Ureter (tissue), 1 donor: ENCODE measurements at places on chromosomes 5 and 9. TPM values are rescaled to one million over a fixed set of nuclear protein-coding genes. Genes with fewer than 3 reads are reported as not detected.

GRCh38 chr5:160556846-160557245 lies 135.2 kb downstream of the PTTG1 start:
- no peak for DNase-seq

GRCh38 chr5:72849546-72849945 lies 33.1 kb downstream of the TNPO1 start:
- no peak for DNase-seq

DNA sequence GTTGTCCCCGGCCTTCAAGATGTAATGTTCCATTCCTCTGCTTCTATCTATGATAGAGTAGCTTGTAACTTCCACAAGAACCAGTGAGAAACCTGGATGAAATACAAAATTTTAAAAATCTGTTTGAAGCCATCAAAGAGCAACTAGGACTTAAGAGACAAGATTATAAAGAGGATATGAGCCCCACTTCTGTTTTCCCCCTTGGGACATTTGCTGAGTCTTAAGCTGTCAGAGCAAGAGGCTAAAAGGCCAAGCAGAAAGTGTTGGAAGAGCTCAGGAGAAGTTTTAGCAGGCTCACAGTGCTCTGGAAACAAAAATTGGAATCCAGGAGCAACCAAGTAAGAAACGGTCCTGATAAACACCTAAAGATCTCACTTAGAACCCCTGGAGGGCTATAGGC lies 76.1 kb downstream of the ADRB2 start:
- DNase-seq: no peak

Gene IL5
- total RNA-seq: not detected

DNA sequence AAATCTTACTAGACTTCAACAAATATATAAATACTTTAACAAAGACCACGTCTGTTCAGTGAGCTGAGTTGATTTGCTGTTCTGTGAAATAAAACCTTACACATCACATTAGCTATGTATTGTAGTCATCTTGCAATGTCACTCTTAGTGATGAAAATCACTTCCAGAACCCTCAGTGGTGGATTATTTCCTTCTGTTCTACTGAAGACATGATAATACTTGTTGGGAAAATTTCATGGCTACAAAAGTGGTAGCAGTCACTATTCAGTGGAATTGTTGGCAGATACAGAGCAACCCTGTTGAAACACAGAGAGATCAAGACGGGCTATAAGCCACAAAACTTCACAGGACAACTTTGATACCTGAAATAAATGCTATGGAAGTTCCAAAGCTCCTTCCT lies 26.7 kb upstream of the FAM169A start:
- no peak for DNase-seq

Gene CTNND2
- total RNA-seq: 8.0 TPM

Gene PPP3R2
- not detected for total RNA-seq

Gene SPINK5
- total RNA-seq: 3.2 TPM

DNA sequence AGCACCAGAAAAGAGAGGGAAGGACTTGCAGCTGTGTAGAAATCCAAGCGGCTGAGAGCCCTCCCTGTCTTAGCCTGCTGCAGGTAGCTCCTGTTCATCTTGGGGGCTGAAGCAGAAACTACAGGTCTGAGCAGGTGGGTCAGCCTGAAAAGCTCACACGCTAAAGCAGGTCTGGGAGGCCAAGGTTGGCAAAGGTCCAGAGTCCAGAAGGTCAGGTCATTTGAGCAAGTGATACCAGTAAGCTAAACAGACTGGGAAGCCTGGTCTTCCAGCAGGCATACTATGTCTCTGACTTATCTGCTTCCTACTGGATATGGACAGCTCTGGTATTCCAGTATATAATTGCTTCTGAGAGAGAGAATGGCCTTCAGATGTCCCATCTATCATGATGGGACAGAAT lies 26.2 kb downstream of the PTCD2 start:
- no peak for DNase-seq

Gene PRDM9
- total RNA-seq: not detected

- DNase-seq: no peak
These were observed 520.0 kb upstream of the CLINT1 start for GRCh38 chr5:158378931-158379330.

Gene GLT6D1
- total RNA-seq: not detected

- DNase-seq: no peak
These were observed 277.9 kb upstream of the CDH9 start for GRCh38 chr5:27316271-27316650.

- no peak for DNase-seq
These were observed 736.3 kb downstream of the TAF11L14 start for GRCh38 chr5:18370531-18370930.

DNA sequence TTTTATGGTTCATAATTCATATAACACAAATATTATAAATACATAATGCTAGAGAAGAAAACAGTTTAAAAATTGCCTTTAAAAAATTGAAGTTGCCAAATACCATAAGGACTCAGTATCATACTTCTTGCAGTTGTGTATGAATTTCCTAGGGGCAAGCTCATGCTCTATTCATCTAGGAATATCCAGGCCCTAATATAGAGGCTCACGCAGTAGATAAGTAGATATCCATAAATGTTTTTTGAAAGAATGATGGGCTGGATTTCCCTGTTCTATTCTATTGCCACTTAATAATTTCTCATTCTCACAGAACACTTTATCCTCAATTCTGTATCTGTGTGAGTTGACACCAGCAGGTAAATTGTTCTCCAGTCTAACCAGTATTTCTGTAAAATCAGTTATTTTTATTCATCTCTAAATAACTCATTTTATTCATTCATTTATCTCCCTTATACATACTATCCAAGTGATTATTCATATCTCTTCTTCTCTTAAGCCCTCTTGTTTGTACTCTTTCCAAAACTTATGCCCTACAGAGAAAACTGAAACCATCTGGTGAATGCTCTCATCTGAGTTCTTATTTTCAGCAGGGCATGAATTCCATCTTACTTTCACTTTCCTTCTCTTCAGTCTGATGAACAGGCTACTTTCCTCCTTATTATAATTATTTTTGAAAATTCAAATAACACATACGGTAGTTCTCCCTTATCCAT lies 97.1 kb downstream of the SLC44A1 start:
- DNase-seq: no peak

Gene ST8SIA4
- 6.5 TPM for total RNA-seq

- DNase-seq: no peak
These were observed 75.4 kb downstream of the GRIA1 start for GRCh38 chr5:153565822-153566221.

DNA sequence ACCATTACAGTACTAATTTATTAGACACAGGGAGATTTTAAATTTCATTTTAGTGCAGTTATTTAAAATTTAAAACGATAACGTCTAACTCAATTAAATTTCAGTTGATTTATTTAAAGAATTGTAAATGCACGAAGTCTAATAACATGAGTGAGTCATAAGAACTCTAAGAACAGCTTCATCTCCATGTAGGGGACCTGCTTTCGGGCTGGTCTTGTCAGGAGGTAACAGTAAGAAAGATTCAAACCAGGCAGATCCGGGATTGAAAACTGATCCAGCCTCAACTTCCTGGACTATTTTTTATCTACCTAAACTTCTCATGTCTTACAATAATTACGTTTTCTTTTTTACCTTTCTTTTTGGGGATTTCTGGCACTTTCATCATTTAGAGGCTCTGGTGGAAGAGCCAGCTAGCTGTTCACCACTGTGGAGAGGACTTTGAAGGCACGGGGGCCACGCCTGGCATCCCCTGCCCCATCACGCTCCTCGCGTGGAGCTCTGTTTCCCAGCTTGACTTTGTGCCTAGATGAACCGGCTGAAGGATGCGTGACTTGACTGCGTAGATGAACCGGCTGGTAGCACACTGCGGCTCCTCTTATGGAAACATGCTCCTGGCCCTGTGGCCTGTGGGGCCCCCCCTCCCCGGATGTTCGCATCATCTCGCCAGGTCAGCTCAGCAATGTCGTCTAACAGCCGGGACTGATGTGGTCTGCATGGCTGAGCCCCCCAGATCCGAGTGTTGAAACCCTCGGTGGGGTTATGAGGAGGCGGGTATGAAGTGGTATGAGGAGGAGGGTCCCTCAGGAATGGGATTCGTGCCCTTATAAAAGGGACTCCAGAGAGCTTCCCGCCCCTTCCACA lies 26.0 kb downstream of the NDUFS6 start:
- DNase-seq: no peak

DNA sequence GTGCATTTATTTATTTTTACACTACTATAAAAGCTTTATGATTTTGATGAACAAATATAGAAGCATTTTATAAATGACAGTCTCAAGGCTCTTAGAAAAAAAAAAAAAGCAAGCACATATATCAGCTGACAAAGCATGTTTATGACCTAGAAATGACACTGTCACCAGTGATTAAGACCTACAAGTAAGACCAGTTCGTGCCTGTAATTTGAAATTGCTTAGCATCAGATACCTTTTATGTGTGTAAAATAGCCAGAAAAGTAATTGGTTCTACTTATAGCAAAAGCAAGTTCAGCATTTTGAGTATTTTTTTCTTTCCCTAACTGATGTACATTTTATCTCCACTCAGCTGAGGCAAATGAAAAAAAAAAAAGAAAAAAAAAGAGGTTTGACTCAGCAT lies 808.4 kb downstream of the CDH18 start:
- DNase-seq: no peak

GRCh38 chr5:133831491-133832224 lies 136.8 kb downstream of the C5orf15 start:
- DNase-seq: no peak

DNA sequence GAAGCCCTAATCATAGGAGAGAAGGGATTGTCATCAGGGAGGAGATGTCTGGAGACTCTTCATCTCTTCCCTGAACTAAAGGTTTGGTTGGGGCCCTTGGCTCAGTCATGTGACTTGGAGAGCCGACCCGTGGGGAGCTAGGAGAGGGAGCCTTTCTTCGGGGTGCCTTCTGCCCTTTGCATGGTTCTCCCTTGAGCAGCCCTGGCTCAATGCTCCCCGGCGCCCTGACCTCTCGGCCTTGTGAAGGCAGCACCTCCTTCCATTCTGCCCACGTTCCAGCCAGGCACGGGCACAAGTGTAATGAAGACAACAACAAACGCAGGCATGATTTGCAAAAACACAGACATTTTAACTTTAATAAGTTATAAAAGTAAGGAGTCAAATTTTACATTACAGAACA lies 50.4 kb downstream of the ZNF354C start:
- DNase-seq: no peak

- DNase-seq: no peak
These were observed 40.7 kb downstream of the NR3C1 start for GRCh38 chr5:143362664-143363227.

DNA sequence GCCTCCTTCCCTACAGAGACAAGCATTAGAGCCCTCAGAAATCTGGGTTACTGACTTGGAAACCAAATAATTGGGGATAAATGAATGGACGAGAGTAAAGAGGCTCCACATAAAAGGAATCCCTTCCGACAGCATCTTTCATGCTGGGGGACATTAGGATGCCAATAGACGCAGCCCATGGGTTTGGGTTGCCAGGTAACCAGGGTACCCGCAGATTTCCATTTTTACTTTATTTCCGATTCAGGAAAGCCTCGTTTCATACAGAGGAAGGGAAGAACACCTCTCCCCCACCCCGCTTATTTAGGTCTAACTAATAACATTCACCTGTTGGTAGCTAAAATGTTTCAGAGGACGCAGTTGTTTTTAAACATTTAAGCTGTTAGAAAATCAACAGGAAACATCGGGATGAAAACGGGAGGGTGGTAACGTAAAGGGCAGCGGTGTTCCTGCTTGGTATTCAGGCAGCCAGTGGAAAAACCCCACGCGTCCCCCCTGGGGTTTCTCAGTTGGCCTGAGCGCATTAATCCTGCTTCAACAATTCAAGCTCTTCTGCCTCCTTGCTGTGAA lies 179.5 kb downstream of the YTHDC2 start:
- no peak for DNase-seq

DNA sequence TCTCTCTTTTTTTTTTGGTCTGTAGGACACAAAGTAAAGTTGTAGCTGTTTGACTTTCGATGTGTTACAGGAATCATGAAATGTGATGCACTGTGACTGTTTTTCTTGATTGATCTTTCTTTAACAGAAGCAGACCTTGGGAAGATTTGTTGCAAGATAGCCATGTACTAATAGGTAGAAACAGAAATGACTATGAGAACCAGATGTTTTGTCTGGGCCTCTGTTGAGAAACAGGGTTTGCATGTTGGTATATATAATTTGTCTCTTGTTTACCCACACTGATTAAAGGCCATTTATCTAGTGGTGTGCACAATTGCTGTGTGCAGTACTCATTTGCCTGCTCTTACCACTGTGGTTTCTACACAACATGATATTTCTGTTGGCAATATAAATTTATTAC lies 125.1 kb downstream of the HACD4 start:
- DNase-seq: no peak

Gene ODF2
- 24.0 TPM for total RNA-seq

Gene CEL
- 3.0 TPM for total RNA-seq

Gene ECPAS
- 125 TPM for total RNA-seq
